ENCODE measurements at places on chromosomes 6 and 20.

GRCh38 chr20:41223112-41223511 lies 85.8 kb downstream of the PLCG1 start:
- no peak for DNase-seq

DNA sequence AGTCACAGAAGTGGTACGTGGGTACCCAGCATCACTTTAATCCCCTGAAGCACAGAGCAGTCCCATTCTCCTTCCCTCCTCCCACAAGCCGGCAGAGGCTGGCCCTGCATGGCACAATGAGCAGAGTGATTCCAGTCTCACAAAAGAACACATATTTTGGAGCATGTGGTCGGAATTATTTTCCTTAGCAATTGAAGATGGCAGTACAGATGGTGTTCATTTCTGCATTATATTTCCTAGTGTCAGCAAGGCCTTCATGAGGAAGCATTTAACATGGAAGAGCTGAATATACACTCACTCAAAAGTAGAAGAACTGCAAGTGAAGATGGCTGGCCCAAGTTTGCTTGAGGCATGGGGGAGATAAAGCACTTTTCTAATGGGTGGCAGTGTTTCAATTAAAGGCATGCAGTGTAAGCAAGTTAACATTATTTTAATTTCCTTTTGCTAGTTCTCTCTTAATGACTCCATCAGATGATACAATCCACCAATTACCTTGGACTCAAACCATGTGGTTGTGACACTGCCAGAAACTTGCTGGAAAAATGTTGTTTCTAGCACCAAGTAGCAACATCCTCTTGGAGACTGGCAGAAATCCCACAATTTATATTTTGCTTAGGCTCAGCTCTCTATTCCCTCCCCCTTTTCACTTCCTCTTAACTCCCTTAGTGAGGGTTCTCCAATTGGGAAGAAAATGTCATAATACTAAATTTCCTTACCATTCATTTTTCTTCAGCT lies 74.4 kb downstream of the ARHGAP18 start:
- DNase-seq = no peak

- DNase-seq = no peak
Observed at GRCh38 chr20:49199729-49200293, 11.7 kb upstream of the STAU1 start.

- DNase-seq = no peak
Observed at GRCh38 chr20:3173610-3174441, 477 bp upstream of the LZTS3 start.

GRCh38 chr6:157456524-157456829 lies 75.5 kb downstream of the ZDHHC14 start:
- DNase-seq = no peak

DNA sequence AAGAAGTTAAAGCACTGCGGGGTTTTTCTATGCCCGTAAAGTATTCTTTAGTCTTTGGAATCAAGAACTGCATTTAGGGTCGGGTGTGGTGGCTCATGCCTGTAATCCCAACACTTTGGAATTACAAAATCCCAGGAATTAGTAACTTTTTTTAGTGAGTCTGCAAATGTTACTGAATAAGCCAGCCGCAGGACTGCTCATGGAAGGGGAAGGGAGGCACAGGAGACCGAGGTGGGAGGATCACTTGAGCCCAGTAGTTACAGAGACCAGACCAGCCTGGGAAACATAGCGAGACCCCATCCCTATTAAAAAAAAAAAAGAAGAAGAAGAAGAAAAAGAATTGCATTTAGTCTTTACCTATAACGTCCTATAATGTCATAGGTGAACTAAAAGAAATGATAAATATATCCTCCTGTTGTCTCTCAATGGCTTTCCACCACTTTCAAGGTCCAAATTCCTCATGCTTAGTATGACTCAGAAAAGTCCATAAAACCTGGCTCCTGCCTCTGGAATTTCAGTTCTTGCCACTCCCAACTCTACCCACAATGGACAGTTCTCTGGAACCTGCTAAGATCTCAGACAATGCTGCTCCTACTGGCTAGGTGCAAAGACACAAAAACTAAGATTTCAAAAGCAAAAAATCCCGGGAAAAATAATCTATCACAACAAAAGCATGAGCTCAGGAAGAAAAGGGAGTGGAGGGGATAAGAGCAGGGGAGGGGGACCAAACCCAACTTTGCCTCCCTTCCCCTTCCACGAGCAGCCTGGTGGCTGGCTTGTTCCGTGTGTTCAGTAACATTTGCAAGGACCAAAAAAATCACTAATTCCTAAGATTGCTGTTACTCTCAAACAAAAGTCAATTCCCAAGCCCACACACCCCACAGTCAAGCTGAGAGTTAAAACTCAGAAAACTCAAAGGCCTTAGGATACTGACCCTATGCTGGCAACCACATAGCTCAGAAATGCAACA lies 39.0 kb downstream of the B4GALT5 start:
- DNase-seq = no peak

DNA sequence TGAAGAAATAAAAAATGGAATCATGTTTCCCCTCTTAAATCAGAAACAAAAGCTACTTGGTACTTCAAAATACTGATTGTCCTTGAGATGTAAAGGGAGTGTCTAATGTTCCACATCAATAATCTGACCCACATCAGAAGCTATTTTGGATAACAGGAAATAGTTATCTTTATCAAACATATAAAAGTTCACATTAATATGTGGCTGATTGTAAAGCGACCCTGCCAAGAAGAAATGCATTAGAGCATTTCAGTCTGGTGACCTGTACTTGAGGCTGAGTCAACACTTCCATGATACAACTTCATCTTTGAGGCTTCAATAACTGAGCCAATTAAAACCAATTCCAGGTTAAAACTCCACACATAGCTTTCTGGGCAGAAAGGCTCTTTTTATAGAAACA lies 31.8 kb downstream of the SYNE1 start:
- DNase-seq = peak; percentile 78

DNA sequence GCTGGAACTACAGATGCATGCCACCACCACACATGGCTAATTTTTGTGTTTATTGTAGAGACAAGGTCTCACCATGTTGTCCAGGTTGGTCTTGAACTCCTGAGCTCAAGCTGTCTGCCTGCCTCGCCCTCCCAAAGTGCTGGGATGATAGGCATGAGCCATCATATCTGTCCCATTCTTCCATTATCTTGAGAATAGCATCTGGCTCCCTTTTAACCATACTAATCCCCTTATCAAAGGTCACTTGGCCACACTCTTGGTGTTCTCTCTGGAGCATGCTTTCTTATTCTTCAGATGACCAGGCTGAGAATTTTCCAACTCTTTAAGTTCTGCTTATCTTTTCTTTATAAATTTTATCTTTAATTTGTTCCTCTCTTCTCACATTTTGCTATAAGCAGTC lies 15.9 kb upstream of the TRERF1 start:
- no peak for DNase-seq

- no peak for DNase-seq
Observed at GRCh38 chr6:165940366-165940765, 227.3 kb downstream of the TBXT start.

DNA sequence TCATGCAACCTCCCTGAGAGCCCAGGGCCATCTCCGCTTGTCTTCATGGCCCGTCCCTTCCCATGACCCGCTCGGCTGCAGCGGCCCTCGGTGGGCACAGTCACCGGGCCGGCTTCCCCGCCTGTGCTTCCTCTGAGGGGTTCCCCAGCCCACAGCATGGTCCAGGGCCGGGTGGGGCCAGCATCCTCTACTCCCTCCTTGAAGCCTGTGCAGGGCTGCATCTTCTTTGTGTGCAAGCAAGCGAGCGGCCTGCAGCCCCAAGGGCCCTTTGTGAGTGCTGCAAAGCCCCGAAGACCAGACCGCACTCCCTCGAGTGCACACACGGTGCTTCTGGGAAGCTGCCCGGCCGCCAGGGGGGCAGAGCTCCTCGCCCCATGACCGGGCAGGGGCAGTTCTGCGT lies 265.8 kb downstream of the TAF4 start:
- DNase-seq = no peak

- no peak for DNase-seq
Observed at GRCh38 chr6:144757730-144758129, 472.6 kb downstream of the UTRN start.

Data from SK-N-MC (cell line).